ENCODE measurements at places on chromosomes 5 and 9. TPM values are rescaled to one million over a fixed set of nuclear protein-coding genes. Genes with fewer than 3 reads are reported as not detected.

PRSS3 gene
- total RNA-seq, result 6.9 TPM

CATSPER3 gene
- total RNA-seq, result not detected

GRCh38 chr9:118401546-118401945, 697.3 kb downstream of the TLR4 start:
- no peak for DNase-seq

GRCh38 chr9:76571288-76571687, 112.3 kb downstream of the GCNT1 start:
- DNase-seq, result no peak

ZNF883 gene
- total RNA-seq, result 2.7 TPM
